ENCODE measurements at places on chromosomes 12 and 14. TPM values are rescaled to one million over a fixed set of nuclear protein-coding genes. Genes with fewer than 3 reads are reported as not detected.

DNA sequence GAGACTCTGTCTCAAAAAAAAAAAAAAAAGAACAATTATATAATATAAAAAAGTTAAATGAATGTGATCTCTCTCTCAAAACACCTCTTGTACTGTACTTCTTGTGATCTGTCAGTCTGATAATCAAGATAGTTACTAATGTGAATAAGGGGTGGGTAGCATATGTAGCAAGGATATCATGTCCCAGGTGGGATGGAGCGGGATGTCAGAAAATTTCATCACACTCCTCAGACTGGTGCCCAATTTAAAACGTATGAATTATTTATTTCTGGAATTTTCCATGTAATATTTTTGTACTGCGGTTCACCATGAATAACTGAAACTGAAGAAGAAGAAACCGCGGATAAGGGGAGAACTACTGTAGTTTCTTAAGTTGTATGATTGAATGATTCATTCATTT lies 11.0 kb downstream of the CNOT2 start:
- DNase-seq = no peak

- DNase-seq = no peak
These were observed 48.6 kb downstream of the ATXN7L3B start for GRCh38 chr12:74586251-74586650.

GRCh38 chr12:82034769-82035168 lies 275.6 kb upstream of the PPFIA2 start:
- DNase-seq = no peak

DNA sequence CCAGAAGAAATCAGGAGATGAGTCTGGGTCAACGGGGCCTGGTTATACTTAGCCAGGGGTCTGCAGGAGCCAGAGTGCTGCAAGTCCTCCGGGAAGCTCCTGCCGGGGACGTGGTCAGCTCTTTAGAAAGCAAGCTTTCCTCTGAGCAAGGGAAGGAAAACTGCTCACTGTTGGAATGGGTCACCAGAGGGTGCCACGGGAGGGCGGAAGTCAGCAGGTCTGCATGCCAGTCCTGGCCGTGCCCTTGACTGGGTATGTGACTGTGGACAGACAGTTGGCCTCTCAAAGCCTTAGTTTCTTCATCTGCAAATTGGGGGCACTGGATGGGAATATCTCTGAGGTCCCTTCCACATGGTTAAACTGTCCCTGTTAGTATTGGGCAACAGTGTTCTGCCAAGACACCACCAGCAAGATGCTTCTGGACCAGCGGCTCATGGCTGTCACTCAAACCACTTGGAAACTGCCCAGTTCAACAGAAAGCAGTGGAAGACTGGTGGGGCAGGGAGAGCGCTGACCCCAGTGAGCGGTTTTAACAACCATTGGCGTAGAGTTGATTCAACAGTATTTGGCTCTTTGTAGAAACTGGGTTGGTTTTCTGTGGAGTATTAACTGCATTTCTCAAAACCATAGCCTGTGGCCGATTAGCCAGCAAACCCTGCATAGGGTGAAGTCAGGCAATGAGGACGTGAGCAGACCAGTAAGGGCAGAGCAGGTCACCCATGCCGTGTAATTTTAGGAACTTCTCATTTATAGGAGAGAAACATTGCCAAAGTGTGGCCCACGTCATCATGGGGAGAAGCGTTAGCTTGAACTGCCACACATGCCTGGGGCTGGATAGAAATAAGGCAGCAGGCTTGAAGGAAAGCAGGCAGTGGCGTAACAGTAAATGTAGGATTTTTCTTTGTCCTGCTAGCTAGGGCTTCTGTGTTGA lies 163.9 kb upstream of the PRMT8 start:
- DNase-seq = peak; percentile 35

DNA sequence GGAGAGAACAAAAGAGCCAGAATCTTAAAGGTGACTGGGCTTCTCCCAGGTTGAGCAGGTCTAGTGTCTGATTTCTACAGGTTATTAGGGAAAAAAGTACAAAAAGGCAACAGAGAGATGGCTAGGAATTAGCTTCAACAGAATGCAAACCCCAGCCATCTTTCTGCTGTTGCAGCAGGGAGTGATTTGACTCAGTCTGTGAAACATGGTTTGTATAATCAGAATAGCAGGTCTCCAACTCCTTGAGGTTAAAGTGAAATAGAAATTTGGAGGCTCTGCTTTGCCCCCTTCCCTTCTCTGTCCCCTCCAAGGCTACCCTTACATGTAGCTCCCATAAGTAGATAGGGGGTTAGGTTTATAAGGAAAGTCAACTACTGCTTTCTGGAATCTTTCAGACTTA lies 105.8 kb downstream of the AKAP6 start:
- DNase-seq = no peak

GRCh38 chr12:130606231-130606630 lies 109.9 kb downstream of the RIMBP2 start:
- DNase-seq = no peak

- no peak for DNase-seq
These were observed 10.4 kb downstream of the LUM start for GRCh38 chr12:91100906-91101305.

DNA sequence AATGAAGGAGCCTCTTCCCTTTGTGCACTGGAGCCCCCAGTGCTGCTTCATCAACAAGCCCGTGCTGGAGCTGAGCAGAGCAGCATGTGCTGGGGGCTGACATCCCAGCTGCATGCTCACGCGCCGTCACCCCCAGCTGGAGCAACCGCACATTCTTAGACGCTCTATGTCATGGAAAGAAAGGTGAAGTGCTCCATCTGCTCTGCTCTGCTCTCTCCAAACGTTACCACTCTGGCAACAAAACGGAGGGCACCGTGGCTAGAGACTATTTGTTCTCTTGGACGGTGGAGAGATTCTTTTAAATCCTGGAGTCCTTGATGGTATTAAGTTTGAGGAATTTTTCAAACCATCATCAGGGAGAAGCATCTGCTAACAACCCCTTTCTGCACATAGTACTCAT lies 208.4 kb downstream of the C12orf75 start:
- no peak for DNase-seq

DNA sequence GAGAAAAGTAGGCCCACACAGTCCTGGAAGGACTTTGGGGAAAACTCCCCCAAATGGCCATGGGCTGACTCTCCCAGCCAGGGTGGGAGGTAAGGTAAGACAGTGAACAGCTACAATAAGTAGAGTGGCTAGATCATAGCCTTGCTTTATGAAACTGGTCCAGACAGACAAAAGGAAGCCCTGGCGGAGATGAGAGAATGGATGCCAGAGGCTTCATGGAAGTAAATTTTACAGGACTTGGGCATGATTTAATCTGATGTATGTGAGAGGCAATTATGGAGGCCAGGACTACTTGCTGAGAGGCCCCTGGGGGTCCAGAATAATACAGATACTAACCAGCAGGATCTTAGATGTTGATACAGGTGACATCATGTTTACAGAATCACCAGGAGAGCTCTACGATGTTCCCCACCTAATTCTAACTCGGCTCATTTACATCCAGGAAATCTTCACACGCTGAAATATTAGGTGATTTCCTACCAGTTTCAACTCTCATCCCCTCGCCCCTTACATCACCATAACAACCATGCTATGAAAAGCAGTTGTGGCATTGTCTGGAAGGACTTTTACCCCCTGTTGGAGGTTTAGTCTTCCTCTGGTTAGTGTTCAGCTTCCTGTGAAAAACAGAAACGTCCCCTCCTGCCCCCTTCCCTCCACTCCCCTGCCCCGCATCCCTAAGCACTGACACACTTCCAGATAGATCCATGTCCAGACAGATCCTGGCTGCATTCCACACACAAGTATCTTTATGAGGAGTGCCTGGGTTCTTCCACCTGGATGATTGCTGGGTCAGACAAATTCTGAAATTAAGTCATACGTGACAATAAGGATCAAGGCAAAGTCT lies 39.5 kb upstream of the NT5DC3 start:
- no peak for DNase-seq

GRCh38 chr12:111578971-111579340 lies 20.2 kb downstream of the ATXN2 start:
- DNase-seq = no peak

GRCh38 chr12:100185361-100185894 lies 15.2 kb upstream of the ACTR6 start:
- no peak for DNase-seq

DNA sequence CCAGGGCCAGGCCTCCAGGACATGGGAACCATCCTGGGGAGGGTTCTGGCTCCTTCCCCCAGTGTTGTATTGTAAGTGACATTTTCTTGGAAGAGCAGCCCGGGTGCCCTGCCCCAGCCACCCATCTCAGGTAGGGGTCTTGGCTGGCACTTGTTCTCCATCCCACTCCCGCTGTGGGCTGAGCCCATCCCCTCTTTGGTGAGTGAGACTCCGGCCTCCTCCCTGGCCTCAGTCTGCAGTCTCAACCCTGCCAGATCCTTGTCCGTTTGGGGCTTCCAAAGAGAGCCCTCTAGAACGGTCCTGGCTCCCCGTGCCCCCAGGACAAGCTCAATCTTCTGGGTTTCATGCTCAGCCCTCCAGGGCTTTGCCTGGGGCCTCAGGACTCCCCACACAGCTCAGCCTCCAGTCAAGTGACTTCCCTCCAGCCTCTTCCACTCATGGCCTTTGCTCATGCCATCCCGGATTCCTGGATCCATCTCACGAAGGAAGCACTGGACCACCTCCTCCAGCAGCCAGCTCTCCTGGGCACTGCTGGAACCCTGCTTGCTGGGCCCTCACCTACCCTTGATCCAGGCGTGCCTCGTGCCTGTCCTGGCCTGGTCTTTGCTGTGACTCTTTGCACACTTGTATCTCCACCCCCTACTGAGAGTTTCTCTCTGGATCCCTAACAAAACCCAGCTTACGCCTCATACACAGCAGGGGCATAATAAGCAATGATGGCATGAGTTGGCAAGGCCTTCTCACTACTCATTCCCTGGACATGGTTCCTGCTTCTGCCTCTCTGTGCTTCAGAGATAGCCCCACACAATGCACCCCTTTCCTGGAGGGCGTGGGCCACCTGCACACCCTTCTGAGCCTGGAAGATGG lies 297.4 kb upstream of the RTL1 start:
- peak; percentile 6 for DNase-seq

DNA sequence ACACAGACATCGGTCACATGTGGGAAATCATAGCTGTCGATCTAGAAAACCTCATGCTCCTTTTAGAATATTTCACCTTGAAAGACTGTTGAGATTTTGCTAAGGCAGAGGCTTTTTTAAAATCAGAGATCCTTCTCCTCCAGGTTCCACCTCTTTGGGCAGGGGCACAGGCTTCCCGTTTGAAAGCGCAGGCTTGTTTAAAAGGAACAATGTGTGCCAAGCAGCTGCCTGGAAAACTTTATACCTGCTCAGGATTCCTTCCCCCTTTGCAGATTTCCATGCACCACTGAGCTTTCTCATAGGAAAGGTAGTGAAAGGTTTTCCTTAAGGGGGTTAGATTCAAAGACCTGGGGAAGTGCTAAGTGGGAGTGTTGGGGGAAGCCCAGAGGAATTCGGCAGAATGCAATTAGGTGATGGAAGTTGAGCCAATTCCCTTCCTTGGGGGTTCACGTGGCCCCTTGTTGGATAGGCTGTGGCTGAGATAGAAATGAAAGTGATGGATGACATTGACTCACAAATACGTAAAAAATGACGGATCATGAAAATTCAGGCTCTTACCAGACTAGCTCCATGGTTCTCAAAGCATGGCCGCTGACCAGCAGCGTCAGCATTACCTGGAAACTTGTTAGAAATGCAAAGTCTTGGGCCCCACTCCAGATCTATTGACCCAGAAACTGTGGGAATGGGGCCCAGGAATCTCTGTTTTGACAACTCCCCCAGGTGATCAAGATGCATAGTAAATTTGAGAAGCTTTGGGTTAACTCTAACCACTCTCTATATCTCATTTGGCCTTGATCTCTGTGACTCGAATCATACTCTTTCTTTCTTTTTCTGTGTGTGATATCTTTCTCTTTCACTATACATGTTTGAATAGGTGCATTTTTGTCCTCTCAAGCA lies 281.4 kb upstream of the FKBP4 start:
- DNase-seq = no peak

GRCh38 chr14:102696856-102697495 lies 80.3 kb upstream of the TRAF3 start:
- no peak for DNase-seq

The PDE3A gene
- total RNA-seq = 238 TPM

The CNTN1 gene
- 0.35 TPM for total RNA-seq

The CHURC1 gene
- total RNA-seq = 83.9 TPM

The ENO2 gene
- total RNA-seq = 22.7 TPM

The ATL1 gene
- total RNA-seq = 0.75 TPM
